ENCODE measurements at places on chromosomes 5 and 9. TPM values are rescaled to one million over a fixed set of nuclear protein-coding genes. Genes with fewer than 3 reads are reported as not detected.

Gene GDA
- 0.20 TPM for polyA plus RNA-seq

Gene NIPAL4
- 1.0 TPM for polyA plus RNA-seq

Gene STPG3
- polyA plus RNA-seq = 0.49 TPM

Gene CSF1R
- 33.1 TPM for polyA plus RNA-seq

Gene C9orf153
- not detected for polyA plus RNA-seq

Gene IL5
- not detected for polyA plus RNA-seq

Gene MYMK
- polyA plus RNA-seq = 73.8 TPM

Gene SLC12A7
- 10.8 TPM for polyA plus RNA-seq
